Adrenal gland (tissue), 19 donors: ENCODE measurements at places on chromosomes 7 and 10. TPM values are rescaled to one million over a fixed set of nuclear protein-coding genes. Genes with fewer than 3 reads are reported as not detected.

The ZNF736 gene
- 25.5 TPM for total RNA-seq

DNA sequence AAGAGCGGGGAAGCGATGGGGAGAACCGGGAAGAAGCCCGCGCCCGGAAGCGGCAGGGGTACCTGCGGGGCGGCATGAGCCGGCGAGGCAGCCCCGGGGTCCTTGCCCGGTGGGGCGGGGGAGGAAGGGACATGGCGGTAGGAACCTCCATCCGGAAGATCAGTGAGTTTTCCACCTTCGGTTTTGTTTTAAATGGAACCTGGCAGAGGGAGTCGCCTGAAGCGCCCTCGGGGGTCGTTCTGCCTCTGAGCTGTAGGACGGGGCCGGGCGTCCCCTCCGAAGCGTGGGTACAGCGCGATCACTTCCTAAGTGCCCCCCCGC lies 471 bp downstream of the PFKP start:
- no peaks in the 10 kb centered on the region for H3K27me3 ChIP-seq
- no peak for DNase-seq
- H3K36me3 ChIP-seq = no peaks in the 10 kb centered on the region
- peaks cover 9% of the 10 kb centered on the region for H3K4me1 ChIP-seq
- no peak overlapping the region for H3K27ac ChIP-seq

The PON1 gene
- 0.72 TPM for total RNA-seq

DNA sequence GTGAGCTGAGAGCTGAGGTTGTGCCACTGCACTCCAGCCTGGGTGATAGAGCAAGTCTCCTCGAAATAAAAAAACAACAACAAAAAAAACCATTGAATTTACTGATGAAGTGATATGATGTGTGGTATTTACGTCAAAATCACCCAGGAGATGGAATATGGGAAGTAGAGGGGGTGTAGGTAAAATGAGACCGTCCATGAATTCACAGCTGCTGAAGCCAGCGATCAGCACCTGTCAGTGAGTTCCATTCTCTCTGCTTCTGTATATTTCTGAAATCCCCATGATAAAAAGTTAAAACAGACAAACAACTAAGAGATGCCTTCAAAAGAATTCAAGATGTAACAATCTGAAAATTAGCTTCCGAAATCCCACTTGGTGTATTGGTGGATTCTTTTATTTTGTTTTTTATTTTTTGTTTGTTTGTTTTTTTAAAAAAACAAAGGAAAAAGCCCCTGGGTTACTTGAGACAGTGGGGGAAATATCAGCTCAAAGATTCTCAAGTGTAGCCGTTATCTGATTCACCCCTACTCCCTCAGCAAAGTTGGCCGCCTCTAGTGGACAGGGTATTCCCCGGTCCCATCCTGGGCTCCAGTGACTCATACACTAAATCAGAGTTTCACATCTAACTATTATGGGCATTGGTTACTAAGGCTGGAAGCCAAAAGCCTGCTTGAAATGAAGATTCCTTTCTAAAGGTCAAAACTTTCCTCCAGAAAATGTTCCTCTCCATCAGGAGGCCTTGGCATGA lies 76.4 kb downstream of the MAP3K8 start:
- no peaks in the 10 kb centered on the region for H3K36me3 ChIP-seq
- H3K4me1 ChIP-seq = no peaks in the 10 kb centered on the region
- H3K27me3 ChIP-seq = no peaks in the 10 kb centered on the region
- no peak overlapping the region for H3K4me3 ChIP-seq

The TAF3 gene
- total RNA-seq = 6.4 TPM

DNA sequence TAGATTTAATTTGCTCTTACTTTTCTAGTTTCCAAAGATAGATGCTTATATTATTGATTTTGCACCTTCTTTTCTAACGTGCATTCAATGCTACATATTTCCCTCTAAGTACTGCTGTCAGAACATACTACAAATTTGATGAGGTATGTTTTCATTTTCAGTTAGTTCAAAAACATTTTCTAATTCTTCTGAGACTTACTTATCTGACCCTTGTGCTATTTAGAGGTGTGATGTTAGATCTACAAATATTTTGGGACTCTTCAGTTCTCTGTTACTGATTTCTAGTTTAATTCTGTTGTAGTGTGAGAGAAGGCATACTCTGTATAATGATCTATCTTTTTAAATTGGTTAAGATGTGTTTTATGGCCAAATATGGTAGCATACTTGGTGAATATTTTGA lies 97.8 kb upstream of the TMEM168 start:
- H3K4me3 ChIP-seq = no peak overlapping the region
- no peaks in the 10 kb centered on the region for H3K4me1 ChIP-seq
- no peak overlapping the region for H3K27ac ChIP-seq

DNA sequence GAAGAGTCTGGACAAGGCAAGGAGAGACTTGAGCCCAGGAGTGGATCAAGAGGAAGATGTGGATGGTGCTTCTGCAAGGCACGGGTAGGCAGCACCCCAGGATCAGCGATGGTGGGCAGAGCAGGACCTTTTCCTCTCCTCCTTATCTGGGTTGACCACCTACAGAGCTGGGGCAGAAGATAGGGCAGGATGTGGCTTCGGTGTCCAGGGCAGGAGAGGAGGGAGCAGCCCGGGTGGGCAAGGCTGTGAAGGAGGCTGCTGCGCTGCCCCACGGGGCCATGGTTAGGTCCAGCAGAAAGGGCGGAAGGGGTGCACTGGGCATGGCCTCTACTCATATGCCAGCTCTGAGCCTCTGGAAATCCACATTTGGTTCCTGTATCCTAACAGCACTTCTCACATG lies 20.0 kb upstream of the PARP12 start:
- no peak overlapping the region for H3K4me3 ChIP-seq
- DNase-seq = no peak
- no peak overlapping the region for H3K27ac ChIP-seq
- no peaks in the 10 kb centered on the region for H3K27me3 ChIP-seq
- H3K4me1 ChIP-seq = peaks cover 3% of the 10 kb centered on the region

DNA sequence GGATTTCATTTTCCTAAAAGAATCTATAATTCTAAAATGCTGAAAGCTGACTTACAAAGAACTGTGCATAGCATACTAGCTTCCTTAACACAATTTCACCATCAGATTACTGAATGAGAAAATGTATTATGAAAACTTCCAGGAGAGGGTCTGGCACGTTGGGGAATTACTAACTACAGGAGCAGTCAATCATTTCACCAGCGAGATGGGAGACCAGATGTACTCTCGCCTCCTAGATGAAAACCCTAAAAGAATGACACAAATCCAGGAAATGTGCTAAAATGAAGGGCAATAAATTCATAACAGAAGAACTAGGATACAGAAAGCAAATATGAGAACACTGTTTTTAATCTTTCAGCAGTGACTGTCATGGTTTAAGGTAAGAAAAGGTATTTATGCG lies 330.8 kb downstream of the ABCA13 start:
- no peak for DNase-seq
- no peaks in the 10 kb centered on the region for H3K36me3 ChIP-seq
- no peaks in the 10 kb centered on the region for H3K4me1 ChIP-seq
- H3K4me3 ChIP-seq = no peak overlapping the region
- H3K27ac ChIP-seq = no peak overlapping the region

The SNX13 gene
- total RNA-seq = 73.5 TPM

- H3K27ac ChIP-seq = no peak overlapping the region
- no peak for DNase-seq
- H3K27me3 ChIP-seq = no peaks in the 10 kb centered on the region
- no peak overlapping the region for H3K4me3 ChIP-seq
Measured at GRCh38 chr7:155316427-155317113, 18.9 kb downstream of the INSIG1 start.

GRCh38 chr7:83856094-83856493 lies 207.2 kb upstream of the SEMA3E start:
- H3K27ac ChIP-seq = no peak overlapping the region
- no peaks in the 10 kb centered on the region for H3K27me3 ChIP-seq
- no peaks in the 10 kb centered on the region for H3K4me1 ChIP-seq

The EPHA1 gene
- total RNA-seq = 0.14 TPM

GRCh38 chr10:75358835-75359421 lies 42.6 kb downstream of the ZNF503 start:
- no peak for DNase-seq
- no peaks in the 10 kb centered on the region for H3K4me1 ChIP-seq
- no peaks in the 10 kb centered on the region for H3K36me3 ChIP-seq
- peak overlapping the region; percentile 13 for H3K27ac ChIP-seq
- no peak overlapping the region for H3K4me3 ChIP-seq

The LRWD1 gene
- 24.3 TPM for total RNA-seq

The CCDC3 gene
- total RNA-seq = 6.6 TPM

DNA sequence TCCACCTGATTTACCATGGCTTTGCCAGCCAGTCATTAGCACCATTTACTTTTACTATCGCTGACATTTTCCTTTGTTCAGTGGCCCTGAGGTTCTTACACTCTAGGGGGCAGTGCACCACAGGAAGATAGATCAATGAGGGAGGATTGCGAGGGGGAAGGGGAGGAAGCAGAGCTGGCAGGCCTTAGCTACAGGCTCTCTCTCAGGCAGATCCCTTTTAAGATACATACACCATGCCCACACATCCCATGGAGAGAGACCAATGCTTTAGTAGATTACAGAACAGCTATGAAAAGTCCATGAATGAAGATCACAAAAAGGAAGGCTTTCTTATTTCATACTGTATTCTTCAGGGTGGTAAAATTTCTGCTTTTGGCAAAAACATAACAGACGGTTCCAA lies 47.4 kb downstream of the DENND11 start:
- no peak overlapping the region for H3K27ac ChIP-seq
- H3K36me3 ChIP-seq = peaks cover 5% of the 10 kb centered on the region
- peaks cover 14% of the 10 kb centered on the region for H3K4me1 ChIP-seq

GRCh38 chr10:89348481-89348880 lies 20.7 kb downstream of the IFIT3 start:
- no peaks in the 10 kb centered on the region for H3K36me3 ChIP-seq
- peaks cover 23% of the 10 kb centered on the region for H3K4me1 ChIP-seq
- peak overlapping the region; percentile 25 for H3K27ac ChIP-seq
- no peak overlapping the region for H3K4me3 ChIP-seq

The ADRB1 gene
- 0.26 TPM for total RNA-seq

DNA sequence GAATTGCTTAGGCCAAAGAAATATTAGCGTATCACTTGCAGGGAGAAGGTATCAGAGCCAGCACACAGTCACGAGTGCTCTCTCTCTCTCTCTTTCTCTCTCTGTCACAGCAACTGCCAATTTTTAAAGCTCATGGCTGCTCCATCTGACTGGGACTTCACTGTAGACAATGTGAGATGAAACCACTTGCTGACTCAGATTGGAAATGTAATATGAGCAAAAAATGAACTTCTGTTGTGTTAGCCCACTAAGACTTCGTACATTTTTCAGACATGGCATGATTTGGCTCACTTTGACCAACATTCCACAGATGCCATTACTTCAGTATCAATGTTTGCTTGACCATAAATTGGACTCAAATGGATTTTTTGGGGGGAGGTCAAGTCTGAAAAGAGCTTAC lies 68.1 kb downstream of the DGKB start:
- no peaks in the 10 kb centered on the region for H3K27me3 ChIP-seq
- H3K4me3 ChIP-seq = no peak overlapping the region
- no peaks in the 10 kb centered on the region for H3K36me3 ChIP-seq
- no peaks in the 10 kb centered on the region for H3K4me1 ChIP-seq
- H3K27ac ChIP-seq = no peak overlapping the region

- no peaks in the 10 kb centered on the region for H3K36me3 ChIP-seq
- no peaks in the 10 kb centered on the region for H3K4me1 ChIP-seq
- no peak for DNase-seq
- no peak overlapping the region for H3K4me3 ChIP-seq
- no peaks in the 10 kb centered on the region for H3K27me3 ChIP-seq
Measured at GRCh38 chr10:8639486-8640185, 585.1 kb downstream of the GATA3 start.

The AZGP1 gene
- not detected for total RNA-seq

The CUZD1 gene
- 0.57 TPM for total RNA-seq

The CTAGE8 gene
- total RNA-seq = 0.22 TPM

DNA sequence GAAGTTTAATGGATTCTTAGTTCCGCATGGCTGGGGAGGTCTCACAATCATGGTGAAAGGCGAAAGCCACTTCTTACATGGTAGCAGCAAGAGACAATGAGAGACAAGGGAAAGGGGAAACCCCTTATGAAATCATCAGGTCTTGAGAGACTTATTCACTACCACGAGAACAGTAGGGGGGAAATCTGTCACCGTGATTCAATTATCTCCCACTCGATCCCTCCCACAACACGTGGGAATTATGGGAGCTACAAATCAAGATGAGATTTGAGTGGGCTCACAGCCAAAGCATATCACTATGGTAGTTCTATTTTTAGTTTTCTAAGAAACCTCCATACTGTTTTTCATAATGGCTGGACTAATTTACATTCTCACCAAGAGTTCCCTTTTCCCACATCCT lies 36.7 kb downstream of the SPAM1 start:
- no peaks in the 10 kb centered on the region for H3K36me3 ChIP-seq
- H3K27ac ChIP-seq = no peak overlapping the region
- no peaks in the 10 kb centered on the region for H3K27me3 ChIP-seq
- no peak for DNase-seq
- no peak overlapping the region for H3K4me3 ChIP-seq
- no peaks in the 10 kb centered on the region for H3K4me1 ChIP-seq

The KIAA1217 gene
- total RNA-seq = 50.2 TPM

- H3K27ac ChIP-seq = no peak overlapping the region
- DNase-seq = no peak
- H3K4me1 ChIP-seq = no peaks in the 10 kb centered on the region
Measured at GRCh38 chr10:123527151-123527550, 139.0 kb upstream of the GPR26 start.

GRCh38 chr7:94912085-94912484 lies 4.7 kb downstream of the PPP1R9A start:
- no peaks in the 10 kb centered on the region for H3K27me3 ChIP-seq
- H3K4me3 ChIP-seq = no peak overlapping the region
- peaks cover 6% of the 10 kb centered on the region for H3K4me1 ChIP-seq

GRCh38 chr7:78435355-78435754 lies 636.8 kb downstream of the PHTF2 start:
- no peak for DNase-seq
- no peaks in the 10 kb centered on the region for H3K4me1 ChIP-seq
- no peak overlapping the region for H3K27ac ChIP-seq
- no peaks in the 10 kb centered on the region for H3K27me3 ChIP-seq

DNA sequence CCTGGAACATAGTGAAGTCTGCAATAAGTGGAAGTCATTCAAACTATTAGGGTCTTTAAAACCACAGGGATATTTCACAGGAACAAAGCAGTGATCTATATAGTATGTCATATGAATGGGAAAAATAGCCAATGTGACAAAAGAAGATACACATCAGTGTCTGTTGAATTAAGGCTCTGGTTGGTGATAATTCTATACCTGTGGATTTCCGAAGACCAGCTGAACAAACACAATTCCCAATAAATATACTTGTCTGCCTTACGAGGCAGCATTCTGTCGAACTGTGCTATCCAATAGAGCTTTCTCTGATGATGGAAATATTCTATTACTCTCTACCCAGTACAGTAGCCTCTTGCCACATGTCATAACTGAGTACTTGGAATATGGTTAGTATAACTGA lies 55.9 kb upstream of the CAV2 start:
- no peak overlapping the region for H3K4me3 ChIP-seq
- no peaks in the 10 kb centered on the region for H3K36me3 ChIP-seq

GRCh38 chr7:1455241-1455939 lies 3.9 kb downstream of the MICALL2 start:
- H3K36me3 ChIP-seq = no peaks in the 10 kb centered on the region
- DNase-seq = no peak
- no peaks in the 10 kb centered on the region for H3K27me3 ChIP-seq
- H3K27ac ChIP-seq = peak overlapping the region; percentile 76
- peaks cover 46% of the 10 kb centered on the region for H3K4me1 ChIP-seq
- no peak overlapping the region for H3K4me3 ChIP-seq
